Activated gamma-delta T cell treated with anti-CD3 and anti-CD28 coated beads, Interleukin-2, amount 50 U/mL, for 16 hours (primary cell): ENCODE measurements at places on chromosomes 3 and 15.
A peak's percentile ranks its signal among the peaks of the same experiment; 100 is the strongest.

DNA sequence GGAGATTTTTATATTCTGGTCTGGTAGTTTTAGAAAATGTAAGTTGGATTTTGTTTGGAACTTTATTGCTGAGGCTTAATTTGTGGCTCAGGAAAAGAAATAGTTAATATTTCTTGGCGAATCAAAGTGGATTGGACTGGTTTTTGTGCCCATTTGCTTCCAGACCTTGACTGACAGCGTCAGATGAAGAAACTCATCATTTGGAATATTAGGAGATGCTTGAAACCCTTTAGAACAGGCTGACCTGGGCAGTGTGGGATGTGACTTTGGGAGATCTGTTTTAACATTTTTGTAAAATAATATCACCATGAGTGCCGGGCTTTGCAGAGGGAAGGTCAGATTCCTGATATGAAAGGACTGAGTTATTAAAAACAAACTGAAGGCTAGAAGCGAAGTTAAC is 83.0 kb downstream of the AAGAB start:
- no peak for DNase-seq

DNA sequence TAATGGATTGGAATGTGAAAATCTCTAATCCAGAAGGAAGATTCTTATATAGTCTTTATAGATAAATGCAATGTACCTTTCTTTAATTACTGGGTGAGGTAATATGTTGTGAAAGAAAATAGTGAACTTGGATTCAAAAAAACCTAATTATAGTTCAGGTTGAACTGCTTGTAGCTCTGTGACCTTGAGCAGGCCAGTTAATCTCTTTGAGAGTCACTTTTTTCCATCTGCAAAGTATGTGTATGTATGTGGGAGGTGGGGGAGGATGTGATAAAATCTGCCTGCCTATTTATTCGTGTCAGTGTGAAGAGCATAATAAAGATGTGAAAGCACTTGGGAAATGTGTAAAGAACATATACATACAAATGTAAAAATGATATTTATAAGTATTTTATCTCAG is 34.4 kb downstream of the GLCE start:
- DNase-seq, result no peak

DNA sequence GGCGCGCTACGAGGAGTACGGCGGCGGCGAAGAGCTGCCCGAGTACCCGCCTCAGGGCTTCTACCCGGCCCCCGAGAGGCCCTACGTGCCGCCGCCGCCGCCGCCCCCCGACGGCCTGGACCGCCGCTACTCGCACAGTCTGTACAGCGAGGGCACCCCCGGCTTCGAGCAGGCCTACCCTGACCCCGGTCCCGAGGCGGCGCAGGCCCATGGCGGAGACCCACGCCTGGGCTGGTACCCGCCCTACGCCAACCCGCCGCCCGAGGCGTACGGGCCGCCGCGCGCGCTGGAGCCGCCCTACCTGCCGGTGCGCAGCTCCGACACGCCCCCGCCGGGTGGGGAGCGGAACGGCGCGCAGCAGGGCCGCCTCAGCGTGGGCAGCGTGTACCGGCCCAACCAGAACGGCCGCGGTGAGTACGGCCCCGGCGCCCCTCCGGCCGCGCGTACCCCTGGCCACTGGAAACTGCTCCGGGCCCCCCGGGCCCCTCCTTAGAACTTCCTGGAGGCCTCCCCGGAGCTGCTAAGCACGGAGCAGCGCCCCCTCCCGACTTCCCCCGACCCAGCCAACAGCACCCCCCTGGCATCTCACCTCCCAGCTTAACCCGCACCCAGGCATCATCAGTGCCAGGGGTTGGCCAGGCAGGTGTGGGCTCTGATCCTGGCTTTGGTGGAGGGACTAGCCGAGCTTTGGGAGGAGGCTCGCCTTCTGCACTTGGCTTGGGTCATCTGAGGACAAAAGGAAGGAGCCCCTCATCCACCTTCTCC is 1.4 kb downstream of the LOXL1 start:
- peak; percentile 56 for DNase-seq

DNA sequence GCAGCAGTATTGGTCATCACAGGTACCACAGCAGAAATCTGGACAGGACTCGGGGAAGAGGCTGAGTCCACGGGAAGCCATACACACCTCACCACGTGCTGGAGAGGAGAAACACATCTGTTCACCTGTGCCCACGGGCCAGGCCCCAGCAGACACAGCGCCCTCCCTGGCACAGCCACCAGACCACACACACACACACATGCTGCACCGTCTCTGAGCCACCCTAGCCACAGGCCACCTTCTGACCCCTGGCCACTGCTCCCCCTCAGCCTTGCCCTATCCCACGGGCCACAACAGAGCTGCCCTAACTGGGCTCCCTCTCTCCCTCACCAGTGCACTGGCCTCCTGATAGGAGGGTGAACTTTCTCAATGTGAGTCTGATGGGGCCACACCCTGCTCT is 2.8 kb downstream of the SHISA5 start:
- no peak for DNase-seq

GRCh38 chr15:85520650-85521049 is 140.2 kb downstream of the AKAP13 start:
- no peak for DNase-seq

DNA sequence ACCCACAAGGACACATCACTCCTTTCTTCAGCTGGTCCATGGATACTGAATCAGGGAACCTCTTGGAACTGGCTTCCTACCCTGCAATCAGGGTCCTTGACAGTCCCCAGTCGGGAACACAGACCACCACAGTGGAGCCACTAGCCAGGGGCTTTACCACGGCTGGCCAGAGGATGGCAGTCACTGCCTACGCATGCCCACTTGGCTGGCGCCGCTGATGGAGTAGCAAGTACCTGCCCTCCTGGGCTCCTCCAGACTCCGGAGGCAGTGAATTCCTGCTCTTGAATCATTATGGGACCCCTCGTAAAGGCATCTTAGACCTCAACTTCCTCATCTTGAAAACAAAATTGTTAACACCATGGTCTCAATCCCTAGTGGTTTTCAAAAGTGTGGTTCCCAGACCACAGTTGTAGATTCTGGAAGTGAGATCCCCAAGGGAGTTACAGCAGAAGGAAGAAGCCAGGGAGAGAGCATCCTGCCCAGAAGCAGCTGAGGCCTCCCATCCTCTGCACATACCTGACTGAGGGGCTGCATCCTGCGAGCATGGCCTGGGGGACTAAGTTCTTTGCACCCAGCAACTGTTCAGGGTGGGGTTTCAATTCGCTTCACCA is 9.1 kb upstream of the SKIC8 start:
- no peak for DNase-seq

DNA sequence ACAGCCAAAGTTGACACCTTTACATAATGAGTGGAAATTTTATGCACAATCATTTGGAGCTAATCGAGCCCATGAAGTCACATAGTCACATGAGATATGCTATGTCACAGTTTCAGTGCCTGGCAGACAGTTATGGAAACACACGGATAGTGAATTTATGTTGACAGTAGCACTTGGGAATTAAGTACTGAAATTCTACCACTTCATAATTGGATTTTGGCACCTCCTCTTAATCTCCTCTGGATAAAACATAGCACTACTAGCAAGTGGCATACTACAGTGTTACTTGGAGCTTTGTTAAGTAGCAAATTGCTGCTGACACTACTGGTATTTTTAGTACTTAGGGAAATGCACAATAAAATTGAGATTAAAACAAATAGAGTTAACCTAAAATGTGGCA is 1679.4 kb downstream of the OTOL1 start:
- no peak for DNase-seq
